NCI-H69 (cell line): ENCODE measurements at places on chromosomes 4 and X.

GRCh38 chrX:140434347-140434746 is 70.5 kb downstream of the SOX3 start:
- no peak for DNase-seq

GRCh38 chr4:174553828-174554227 is 31.5 kb upstream of the HPGD start:
- DNase-seq, result peak; percentile 62

GRCh38 chrX:21666679-21667078 is 8.5 kb upstream of the KLHL34 start:
- no peak for DNase-seq

DNA sequence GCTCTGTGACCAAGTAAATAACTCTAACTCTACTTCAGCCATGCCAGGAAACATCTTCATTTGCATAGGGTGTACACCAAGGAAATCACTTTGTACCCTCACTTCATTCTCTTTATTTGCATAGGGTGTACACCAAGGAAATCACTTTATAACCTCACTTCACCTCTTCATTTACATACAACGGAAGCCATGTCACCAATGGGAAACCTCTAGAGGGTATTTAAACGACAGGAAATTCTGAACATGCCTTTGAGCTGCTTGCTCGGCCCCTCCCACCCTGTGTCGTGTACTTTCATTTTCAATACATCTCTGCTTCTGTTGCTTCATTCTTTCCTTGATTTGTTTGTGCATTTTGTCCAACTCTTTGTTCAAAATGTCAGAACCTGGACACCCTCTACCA is 848.1 kb upstream of the FRG1 start:
- no peak for DNase-seq

DNA sequence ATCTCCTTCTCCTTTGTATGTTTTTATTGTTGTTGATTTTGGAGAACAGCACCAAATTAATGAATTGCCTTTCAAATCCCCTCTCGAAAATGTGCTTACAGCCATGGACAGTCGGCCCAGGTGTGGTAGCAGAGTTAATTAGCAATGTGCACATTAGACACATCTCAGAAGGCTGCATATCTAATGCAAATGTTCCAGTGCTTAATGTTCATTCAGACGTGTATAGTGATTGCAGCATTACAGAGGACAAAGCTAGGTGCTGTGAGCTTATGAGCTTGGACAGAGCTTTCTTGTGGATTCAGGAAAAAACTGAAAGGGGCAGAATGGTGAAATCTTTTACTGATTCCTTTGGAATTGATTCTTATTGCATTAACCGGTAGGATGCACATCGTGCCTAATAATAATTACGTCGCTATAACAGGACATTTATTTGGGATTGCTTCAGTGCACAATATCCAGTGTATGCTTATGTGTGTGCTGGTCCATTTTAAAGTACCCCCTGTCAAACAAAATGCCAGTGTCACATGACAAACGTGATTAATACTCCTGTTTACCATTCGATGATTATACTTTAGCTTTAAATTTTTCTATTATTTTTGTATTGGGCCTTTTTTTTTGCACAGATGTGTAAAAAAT is 552.9 kb upstream of the EPHA5 start:
- peak; percentile 60 for DNase-seq

- no peak for DNase-seq
These were observed 34.9 kb downstream of the GPR143 start for GRCh38 chrX:9730752-9731151.

- DNase-seq, result peak; percentile 58
These were observed at the start of gene TADA2B for GRCh38 chr4:7043284-7044136. TSS of gene TADA2B (plus strand) at chr4:7043372. CDS start at chr4:7043580, 208 bp downstream.

GRCh38 chrX:50403903-50404302 is 66.7 kb downstream of the DGKK start:
- DNase-seq, result no peak

- no peak for DNase-seq
These were observed 117.1 kb downstream of the GPC3 start for GRCh38 chrX:133868250-133868649.

DNA sequence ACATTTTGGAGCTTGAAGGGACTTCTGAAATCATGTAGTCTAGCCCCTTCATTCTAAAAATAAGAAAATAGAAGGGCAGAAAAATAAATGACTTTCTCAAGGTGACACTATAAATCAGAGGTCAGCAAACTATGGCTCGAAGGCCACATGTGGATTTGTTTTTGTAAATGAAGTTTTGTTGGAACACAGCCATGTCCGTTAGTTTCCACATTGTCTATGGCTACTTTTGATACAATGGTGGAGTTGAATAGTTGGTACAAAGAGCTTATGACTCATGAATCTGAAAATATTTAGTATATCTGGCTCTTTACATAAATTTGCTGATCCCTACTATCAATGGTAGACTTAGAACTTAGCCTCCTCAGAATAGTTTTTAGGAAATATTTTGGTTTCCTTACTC is 302.4 kb upstream of the PRPS2 start:
- DNase-seq, result no peak

GRCh38 chr4:125276811-125277210 is 37.9 kb upstream of the FAT4 start:
- peak; percentile 57 for DNase-seq
